ENCODE measurements at places on chromosomes 12 and 14.
A peak's percentile ranks its signal among the peaks of the same experiment; 100 is the strongest.

DNA sequence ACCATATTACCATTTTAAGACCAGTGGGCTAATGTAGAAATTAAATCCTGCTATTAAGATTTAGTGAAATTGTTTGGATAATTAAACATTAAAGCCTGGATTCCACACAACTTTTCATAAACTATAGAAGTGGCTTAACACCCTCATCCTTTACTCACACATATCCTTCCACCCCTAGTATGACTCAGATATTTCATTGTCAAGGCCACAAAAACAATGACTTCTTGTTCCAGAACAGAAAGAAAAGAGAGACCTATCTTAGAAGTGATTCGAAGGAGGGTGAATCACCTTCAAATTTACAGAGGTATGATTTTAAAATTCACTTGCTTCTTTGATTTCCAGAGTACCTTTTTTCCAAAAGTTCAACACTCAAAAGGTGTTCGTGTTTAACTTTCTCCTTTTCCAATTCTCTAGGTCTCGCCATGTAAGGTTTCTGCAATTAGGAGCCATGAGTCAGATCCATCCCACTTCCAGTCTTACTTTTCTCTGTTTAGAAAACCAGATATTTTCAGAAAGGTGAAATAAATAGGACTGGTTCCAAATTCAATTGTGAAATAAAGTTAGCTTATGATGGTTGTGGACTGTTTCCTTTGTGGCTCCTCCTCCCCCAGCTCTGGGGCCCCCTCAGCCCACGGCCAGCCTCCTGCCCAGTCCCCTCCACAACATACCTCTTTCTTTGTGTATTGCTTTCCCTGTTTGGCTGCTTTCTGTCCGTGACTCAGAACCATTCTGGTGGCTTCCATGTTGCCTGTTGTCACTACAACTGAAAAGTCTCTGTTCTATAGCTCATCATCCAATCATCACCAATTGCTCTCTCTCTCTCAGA lies 24.6 kb upstream of the MGP start:
- no peak for DNase-seq

- DNase-seq, result peak; percentile 50
These were observed at the start of gene CCDC175 for GRCh38 chr14:59576332-59577294. Gene CCDC175 (minus strand): TSS chr14:59576812. CDS start chr14:59576775, 37 bp downstream.

- no peak for DNase-seq
These were observed 54.4 kb downstream of the ARL6IP4 start for GRCh38 chr12:123034865-123035264.

GRCh38 chr14:51792809-51793208 lies 67.6 kb upstream of the GNG2 start:
- DNase-seq, result no peak

DNA sequence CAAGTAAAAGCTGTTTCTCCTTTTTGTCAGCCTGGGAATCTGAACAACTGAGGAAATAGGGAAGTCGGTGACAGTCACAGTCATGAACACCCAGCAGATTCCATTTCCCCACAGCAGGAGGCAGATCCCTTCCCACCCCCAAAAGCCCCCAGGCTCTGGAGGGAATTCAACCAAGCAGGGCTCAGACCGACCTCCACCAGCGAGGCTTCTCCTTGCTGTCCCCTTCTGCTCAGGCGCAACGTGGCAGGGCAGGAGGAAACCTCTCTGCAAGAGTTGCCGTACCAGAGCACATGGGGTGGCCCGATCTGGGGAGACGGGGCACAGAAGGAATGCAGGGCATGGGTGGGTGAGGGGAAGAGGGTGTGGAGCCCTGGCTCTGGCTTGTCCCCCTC lies 319 bp downstream of the GALNT6 start:
- no peak for DNase-seq

GRCh38 chr12:31478425-31478824 lies 112.5 kb downstream of the DENND5B start:
- no peak for DNase-seq

DNA sequence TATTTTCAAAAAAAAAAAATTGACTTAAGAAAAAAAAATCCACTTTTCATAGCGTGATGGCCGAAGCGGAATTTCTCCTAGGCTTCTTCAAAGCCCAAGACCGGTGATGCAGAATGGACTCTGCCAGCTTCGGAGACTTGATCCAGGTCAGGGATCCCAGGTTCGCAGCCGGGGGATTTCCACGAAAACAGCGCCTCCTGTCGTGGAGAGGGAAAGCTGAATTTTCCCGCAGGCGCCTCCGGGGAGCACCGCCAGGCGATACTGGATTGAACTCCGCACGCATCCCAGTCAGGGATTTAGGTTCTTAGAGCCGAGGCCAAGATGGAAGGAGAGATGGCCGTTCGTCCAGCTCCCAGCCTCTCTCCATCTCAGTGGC lies 2.1 kb downstream of the TTC6 start:
- DNase-seq, result no peak

GRCh38 chr12:83106873-83107272 lies 420.2 kb downstream of the TMTC2 start:
- no peak for DNase-seq

DNA sequence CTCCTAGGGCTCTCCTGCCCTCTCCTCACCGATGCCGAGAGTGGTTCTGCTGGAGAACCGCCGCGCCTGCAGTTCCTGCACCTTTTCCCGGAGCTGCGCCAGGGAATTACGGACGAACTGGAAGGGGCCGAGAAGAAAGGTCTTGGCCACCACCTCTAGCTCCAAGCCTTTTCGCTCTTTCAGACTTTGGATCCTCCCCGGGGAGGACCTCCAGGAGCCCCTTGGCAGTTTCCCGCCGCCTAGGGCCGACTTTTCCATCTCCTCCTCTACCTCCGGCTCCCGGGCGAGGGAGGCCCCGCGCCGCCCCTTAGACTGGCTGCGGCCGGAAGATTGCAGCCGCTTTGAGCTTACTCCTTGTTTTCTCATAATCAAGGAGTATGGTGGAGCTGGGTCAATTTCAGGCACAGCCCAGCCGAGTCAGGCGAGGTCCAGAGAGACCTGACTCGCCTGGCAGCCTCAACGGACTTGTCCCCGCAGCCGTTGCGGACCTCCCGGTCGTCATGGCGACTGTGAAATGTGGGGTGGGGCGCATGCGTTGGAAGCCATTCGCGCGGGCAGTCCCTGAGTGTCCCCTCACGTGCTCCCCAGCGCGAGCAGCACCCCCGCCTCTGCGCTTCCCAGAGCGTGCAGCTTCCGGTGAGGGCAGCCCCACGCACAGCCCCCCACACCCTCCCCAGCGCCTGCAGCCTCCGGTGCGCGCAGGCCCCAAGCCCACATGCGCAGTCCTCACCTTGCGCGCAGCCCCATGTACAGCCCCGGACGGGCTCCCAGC lies at the start of gene DPY19L2:
TSS of gene DPY19L2 (minus strand) at position 466 of the 772 bp plus-strand sequence. CDS start at position 366, 100 bp downstream.
- no peak for DNase-seq

GRCh38 chr12:46179693-46180452 lies 89.0 kb downstream of the SLC38A1 start:
- DNase-seq, result no peak

- no peak for DNase-seq
These were observed 269.9 kb downstream of the CACNA1C start for GRCh38 chr12:2322554-2323120.

DNA sequence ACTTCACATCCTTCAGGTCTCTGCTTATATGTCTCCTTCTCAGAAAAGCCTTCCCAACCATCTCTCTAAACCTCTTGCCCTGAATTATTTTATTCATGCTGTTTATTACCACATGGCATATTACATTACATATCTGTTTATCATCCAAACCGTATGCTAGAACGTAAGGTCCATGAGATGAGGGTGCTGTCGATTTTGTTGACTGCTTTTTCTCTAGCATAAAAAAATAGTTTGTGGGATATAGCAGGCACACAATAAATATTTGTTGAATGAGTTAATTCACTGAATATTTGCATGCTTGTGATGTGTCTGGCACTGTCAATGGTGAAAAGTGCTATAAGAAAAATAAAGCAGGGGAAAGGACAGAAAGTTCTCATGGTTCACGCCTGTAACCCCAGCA lies 22.9 kb downstream of the SAMD4A start:
- DNase-seq, result no peak

DNA sequence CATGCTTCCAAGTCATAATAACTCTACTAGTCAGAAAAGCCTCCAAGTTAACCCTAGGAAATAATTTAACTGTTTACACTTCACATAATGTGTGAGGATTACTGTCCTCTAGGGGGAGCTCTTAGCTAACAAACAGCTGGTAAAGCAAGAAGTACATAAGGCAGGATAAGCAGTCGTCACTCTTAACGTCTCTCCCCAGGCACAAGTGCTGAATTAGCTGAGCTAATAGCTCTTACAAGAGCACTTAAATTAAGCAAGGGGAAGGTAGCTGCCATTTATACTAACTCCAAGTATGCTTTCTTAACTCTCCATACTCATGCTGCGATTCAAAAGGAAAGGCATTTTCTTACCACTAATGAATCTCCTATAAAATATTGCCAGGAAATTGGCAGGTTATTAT lies 79.3 kb upstream of the TSPAN11 start:
- DNase-seq, result no peak

- no peak for DNase-seq
These were observed 259.6 kb upstream of the NAV3 start for GRCh38 chr12:77571127-77571526.

DNA sequence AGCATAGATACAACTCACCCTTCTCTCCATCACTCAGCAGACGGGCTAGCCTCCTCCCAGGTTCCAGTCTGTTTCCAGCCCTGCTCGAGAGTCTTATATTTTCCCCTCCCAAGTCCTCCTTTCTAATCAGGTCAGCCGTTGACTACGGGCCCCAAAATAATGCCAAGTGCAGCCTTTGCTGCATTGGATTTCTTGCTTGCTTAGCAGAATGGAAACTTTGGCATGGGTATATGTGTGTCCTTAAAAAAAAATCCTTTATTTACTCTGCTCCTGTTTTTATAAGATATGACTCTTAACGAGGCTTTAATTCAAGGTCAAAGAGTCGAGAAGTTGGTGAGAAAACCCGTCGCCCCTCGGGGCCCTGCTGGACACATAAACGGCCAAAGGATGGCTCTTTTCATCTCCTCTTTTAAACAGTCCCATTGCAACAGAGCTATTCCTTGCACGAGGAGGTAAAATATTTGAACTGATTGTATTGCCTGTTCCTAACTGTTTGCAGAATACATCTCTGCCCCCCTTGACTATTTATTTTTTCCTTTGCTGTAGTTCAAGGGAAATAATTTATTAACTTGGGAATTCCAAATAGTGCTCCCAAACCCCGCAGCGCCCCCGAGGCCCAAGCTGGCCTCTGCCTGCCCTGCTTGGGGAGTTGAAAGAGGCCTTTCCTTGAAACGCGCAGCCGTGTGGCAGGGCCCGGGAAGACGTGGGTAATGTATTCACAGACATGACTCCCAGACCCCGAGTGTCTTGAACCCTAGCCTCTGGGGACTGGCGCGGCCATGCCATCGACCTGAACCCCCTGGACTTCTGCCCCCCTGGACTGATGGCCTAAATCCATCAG lies 156.5 kb upstream of the MYL2 start:
- DNase-seq, result no peak

- DNase-seq, result no peak
These were observed 62.6 kb downstream of the PDZRN4 start for GRCh38 chr12:41250748-41251147.

GRCh38 chr12:121241156-121241970 lies 31.4 kb downstream of the P2RX4 start:
- no peak for DNase-seq

GRCh38 chr12:51519755-51520154 lies 71.3 kb upstream of the SCN8A start:
- no peak for DNase-seq
